Adipocyte (in vitro differentiated cells): ENCODE measurements at places on chromosomes 12 and 14.
A peak's percentile ranks its signal among the peaks of the same experiment; 100 is the strongest.

- DNase-seq = peak; percentile 40
These were observed 127.2 kb downstream of the BCAT1 start for GRCh38 chr12:24821691-24822090.

- DNase-seq = peak; percentile 79
These were observed 1.6 kb downstream of the SUDS3 start for GRCh38 chr12:118377884-118378470.

DNA sequence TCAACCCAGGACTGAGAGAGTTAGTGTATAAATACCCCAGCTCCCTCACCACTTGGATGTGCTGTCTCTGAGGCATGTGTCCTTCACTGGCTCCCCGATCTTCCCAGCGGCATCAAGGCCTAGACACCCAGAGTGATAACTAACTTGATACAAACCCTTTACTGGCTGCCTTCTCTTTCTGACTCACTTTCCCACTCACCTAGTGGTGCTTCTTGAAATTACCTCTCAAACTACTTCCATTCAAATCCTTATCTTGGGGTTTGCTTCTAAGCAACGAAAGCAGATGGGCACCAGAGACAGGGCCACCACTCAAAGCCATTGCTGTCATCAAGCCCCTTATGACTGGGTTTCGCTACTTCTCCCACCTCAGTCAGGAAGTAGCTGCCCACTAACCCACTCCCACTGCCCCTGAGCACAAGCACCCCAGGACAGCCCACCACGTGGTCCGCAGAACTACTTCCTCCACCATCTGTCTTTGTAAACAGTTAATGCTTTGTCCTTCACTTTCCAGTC lies 17.2 kb downstream of the ZFP36L1 start:
- no peak for DNase-seq

DNA sequence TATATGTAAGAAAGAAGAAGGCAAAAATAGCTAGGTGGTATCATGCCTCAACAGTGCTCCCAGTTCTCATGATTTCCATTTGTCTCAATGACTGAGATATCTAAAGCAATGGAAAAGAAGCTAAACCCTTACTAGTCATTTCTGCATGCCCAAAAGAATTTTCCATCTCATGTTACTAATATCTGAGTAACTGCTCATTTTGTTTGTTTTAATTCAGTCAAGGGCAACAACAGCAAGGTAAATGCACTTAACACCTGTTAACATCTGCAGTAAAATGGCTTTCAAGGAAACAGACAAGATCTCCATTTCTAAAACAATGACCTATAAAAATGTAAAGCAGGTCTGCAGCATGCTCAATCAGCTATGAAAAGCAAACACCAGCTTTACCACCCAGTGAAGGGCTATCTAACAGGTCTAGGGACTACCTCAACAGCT lies 19.4 kb upstream of the SELPLG start:
- DNase-seq = peak; percentile 32
